Chondrocyte (in vitro differentiated cells): ENCODE measurements at places on chromosomes 2 and 18. TPM values are rescaled to one million over a fixed set of nuclear protein-coding genes. Genes with fewer than 3 reads are reported as not detected.

Gene NETO1
- total RNA-seq: not detected in 3 replicates

Gene HNRNPLL
- 41.8 to 55.7 TPM (median 45.2 TPM) in 3 replicates for total RNA-seq

Gene TLX2
- 0.10 TPM in 1 of 3 replicates, not detected in the others for total RNA-seq

Gene GBX2
- total RNA-seq: 12.5 to 17.8 TPM (median 16.7 TPM) in 3 replicates

Gene DSG4
- total RNA-seq: not detected in 3 replicates

Gene LRP1B
- 0.03 to 0.65 TPM (median 0.25 TPM) in 3 replicates for total RNA-seq

DNA sequence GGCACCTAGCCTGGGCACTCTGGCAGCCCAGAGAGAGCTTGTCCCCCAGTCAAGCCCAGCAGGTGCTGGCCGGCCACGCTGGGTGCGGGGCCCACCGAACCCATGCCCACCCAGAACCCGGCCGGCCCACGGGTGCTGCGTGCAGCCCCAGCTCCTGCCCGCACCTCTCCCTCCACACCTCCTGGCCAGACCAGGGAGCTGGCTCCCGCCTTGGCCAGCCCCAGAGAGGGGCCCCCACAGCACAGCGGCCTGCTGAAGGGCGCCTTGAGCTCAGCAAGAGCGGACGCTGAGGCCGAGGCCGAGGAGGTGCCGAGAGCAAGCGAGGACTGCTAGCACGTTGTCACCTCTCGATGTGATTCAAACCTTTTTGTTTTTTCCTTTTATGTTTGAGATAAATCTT lies 407.0 kb upstream of the KCNJ3 start:
- DNase-seq: peak; percentile 71

DNA sequence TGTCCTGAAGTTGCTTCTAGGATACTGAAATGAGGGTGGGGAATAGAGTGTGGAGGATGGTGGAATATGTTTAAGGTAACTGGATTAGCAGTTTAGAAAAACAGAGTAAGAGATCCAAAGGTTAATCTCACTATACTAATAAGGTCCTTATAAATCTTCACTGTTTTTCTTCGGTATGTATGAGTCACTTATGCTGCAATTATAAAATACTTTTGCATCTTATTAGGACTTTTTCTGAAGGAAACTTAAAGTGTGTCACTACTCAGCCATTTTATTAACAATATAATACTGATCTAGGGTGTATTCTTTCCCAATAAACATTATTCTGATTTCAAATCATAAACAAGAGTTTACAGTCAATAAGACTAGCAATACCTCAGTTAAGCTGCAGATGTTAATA lies 182.3 kb downstream of the ZNF521 start:
- no peak for DNase-seq

DNA sequence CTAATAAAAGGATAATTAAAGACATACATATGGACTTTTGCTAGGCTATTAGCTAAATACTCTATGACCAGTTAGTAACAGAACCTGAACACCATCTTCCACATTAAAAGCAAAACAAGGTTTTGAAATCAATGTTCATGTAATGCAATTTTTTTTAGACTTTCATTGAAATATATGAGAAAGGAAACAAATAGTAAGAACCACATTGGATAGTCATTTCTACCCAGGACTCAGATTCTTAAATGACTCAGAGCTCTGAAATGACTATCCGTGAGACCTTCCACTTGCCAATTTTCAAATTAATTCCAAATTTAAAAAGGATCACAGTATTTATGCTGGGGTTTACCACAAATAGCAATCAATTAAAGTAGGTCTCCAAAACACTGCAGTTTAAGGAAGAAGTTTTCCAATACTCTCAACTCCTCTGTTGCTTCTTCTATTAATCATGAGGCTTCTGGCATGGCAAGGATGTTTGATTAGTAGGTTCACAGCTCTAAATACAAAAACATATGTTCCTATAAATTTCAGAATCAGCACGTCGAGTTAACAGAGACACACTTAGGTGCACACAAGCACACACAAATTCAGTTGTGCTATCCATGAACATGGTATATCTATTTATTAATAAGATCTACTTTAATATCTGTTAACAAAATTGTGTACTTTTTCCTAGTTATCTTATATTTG lies 841.0 kb downstream of the RNF144A start:
- DNase-seq: no peak

DNA sequence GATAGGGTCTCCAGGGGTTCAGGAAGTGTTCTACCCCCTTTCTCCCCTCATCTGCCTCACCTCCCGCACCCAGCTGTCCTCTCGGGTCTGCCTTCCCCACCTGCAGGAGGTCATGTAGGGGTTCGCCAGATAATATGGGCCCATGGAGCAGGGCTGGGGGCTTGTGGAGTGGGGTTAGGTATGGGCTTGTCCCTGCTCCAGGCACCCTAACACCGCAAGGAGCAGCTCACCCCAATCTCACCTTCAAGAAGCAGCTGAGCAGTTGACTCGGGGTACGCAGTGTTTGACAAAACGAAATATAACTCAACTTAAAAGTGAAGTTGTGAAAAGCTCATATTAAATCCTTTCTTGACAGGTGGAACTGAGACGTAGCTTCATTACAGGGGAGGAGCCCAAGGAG lies 99.6 kb downstream of the CTIF start:
- no peak for DNase-seq

DNA sequence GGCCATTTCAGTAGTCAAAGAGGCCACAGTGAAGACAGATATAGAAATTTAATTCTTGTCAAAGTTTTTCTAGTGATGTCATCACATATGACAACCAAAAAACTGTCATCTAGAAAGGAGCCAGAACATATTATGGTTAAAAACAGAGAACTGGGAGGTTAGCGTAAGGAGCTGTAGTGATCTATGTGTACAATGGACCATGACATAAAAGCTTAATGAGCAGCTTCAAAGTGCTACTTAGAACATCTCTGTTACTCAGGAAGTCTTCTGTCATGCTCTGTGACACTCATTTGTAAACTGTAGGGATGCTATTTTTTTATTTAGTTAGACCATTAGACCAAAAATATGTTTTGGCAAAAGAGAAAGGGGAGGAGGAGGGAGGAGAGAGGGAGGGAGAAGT lies 57.3 kb downstream of the CMPK2 start:
- no peak for DNase-seq

DNA sequence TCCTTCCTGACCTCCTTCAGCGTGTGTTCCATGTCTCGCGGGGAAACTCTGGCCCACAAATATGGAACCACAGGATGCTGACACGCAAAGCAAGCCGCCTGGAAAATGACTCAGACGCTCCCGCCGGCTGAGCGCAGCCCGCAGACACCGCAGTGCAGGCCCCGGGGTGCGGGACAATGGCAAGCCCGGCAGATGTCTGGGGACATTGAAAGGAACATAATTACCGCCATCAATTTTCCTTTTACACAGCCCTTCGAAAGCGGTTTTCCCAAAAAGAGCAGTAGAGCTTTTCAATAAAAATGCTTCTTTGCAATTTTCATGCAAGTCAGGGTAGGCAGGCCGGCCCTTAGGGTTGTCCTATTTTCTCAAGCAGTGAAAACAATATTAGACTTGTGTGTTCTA lies 159.2 kb upstream of the SH3BP4 start:
- DNase-seq: no peak

DNA sequence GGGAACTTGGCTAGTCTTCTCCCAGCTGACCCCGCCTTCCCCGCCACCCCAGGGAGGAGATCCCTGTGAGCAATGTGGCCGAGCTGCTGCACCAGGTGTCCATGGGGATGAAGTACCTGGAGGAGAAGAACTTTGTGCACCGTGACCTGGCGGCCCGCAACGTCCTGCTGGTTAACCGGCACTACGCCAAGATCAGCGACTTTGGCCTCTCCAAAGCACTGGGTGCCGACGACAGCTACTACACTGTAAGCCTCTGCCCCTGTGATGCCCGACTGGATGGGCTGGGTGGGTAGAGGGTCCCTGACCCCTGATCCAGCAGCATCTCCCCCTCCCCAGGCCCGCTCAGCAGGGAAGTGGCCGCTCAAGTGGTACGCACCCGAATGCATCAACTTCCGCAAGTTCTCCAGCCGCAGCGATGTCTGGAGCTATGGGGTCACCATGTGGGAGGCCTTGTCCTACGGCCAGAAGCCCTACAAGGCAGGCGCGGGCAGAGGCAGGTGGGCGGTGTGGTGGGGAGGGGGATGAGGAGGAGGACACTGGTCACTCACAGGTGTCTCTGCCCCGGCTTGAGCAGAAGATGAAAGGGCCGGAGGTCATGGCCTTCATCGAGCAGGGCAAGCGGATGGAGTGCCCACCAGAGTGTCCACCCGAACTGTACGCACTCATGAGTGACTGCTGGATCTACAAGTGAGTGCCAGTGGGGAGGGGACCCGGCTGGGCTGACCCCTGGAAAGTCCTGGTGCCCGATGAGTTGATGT lies 24.2 kb downstream of the ZAP70 start:
- DNase-seq: no peak

GRCh38 chr2:181077128-181077709 lies 96.8 kb downstream of the UBE2E3 start:
- DNase-seq: no peak

DNA sequence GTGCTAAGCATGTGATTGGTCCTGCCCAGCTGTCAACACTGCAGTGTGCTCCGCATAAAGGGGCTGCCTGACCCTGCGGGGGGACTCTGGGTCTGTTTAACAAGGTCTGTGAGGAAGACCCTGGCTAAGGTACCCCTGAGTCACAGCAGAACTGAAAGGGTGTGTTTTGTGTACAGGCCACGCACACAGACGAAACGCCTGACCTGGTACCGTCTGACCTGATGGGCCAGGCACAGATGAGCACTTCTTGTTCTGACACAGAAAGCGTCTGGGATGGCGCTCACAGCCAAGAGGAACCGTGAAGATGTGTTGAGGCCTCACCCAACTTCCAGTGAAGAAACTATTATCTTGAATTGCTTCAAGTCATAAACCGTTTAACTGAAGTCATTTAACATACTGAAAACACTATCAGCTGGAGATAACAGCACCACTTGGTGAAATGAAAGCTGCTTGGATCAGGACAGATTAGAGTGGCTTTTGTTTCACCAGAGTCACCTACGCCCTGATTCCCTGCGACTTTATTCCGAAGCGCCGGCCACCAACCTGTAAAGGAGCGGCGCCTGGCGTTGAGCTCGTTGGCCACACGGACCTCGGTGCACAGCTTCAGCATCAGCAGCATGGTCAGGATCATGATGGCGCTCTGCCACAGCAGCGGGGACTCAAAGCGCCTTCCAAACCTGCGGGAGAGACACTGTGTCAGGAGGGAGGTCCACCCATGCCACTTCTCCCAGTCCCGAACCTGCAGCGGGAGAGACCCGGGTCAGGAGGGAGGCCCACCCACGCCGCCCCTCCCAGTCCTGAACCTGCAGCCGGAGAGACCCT lies 8.5 kb downstream of the SLC66A2 start:
- DNase-seq: peak; percentile 79

DNA sequence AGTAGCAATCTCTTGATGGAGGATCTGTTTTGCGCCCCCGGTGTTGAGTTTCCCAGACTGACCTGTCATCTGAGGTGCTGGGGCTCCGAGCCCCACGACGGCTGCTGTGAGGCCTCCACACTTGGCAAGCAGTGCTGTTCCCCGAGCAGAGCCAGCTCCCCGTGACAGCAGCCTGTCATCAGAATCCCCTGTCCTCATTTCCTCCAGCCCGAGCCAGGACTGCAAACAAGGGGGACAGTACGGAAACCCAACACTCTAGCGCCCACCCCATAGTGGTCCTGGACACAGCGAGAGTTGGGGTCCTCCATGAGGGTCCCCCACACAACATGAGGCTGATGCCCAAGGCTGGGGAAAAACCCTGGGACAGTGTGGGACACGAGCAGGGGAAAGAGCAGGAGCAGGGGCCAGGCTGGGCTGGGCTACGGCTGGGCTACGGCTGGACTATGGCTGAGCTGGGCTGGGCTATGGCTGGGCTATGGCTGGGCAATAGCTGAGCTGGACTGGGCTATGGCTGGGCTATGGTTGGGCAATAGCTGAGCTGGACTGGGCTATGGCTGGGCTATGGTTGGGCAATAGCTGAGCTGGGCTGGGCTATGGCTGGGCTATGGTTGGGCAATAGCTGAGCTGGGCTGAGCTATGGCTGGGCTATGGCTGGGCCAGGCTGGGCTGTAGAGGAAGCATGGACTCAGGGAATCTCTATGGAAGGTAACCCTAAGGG lies 1.5 kb upstream of the KLHL30 start:
- peak; percentile 87 for DNase-seq

DNA sequence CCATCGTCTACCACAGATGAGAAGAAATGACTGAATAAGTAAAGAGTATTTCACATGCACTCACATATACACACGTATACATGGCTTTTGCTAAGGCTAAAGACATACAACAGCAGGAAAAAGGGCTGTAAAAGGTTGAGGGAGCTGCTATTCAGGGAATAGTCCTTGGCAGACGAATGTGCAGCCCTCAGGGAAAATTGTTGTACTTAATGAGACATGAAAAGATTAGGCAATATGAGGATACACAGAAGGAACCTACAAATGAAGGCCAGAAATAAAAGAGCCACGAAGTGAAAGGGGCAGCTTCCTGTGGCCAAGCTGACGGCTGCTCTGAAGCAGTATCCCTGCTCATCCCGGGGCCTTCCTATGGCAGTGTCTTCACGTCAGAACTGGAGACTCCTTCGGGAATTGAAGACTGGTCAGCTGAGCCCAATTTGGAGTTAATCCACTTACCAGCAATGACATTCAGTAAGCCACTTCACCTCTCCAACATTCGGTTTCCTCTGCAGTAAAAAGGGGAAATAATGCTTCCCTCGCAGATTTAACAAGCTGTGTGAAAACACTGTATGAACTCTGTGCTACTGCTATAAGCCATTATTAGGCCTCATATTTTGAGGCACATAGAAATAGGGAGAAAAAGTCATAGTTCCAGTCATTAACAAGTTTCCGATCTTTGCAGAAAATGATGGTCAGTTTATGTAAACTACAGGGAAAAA lies 221.8 kb downstream of the STK39 start:
- no peak for DNase-seq

- no peak for DNase-seq
Measured at GRCh38 chr2:41595240-41595639, 452.6 kb upstream of the PKDCC start.

DNA sequence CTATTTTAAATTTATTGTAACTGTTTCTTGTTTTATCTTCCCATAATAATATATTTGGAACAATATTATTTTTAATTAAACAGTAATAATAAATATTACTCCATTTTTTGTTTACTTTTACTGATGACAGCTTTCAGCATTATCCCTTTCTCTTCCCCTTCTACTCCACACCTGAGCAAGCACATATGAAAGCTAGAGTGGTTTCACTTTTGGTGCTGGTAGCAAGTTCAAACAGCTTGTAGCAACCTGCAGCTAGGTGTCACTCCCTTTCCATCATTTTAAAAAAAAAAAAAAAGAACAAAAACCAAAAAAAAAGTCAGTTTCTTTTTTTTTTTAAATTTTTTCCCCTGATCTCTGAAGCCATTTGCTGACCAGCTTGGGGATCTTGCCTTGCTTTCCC lies 801.8 kb downstream of the CCDC85A start:
- no peak for DNase-seq

DNA sequence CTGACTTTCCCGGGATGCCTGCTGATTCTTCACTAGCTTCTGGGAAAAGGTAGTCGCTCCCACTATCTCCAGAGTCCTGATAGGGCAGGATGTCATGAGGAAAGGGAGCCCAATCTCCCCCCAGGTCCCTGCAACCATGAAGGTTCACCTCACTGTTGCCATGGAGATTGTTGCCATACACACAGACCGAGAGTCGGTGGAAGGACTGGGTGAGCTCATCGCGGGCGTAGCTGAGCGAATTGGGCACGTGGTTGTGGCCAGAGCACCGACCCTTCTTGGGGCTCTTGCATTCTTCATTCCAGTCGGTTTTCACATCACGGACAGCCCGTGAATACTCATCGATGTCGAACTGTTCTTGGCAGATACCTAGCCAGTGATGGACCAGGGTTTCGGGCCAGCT lies 97.4 kb downstream of the MEP1B start:
- no peak for DNase-seq

- no peak for DNase-seq
Measured at GRCh38 chr2:38492042-38492615, 110.6 kb downstream of the HNRNPLL start.
